AG09309 (cell line): ENCODE measurements at places on chromosomes 4 and X.
A peak's percentile ranks its signal among the peaks of the same experiment; 100 is the strongest.

GRCh38 chr4:14566518-14566917, 435.8 kb upstream of the CPEB2 start:
- no peak for DNase-seq

DNA sequence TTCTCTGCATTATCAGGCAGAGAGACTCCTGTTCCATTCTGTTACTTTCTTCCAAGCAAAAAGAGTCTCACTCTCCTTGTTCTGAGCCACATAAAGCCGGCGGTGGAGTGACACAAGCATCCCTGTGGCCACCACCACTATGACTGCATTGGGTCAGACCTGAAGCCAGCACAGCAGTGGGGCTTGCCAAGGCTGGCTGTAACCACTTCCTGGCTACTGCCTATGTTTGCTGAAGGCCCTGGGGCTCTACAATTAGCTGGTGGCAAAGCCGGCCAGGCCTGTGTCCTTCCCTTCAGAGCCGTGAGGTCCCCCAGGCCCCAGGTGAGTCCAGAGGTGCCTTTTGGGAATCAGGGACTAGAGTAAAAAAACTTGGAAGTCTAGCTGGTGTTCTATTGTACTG, 31.8 kb downstream of the PLAC8 start:
- no peak for DNase-seq

DNA sequence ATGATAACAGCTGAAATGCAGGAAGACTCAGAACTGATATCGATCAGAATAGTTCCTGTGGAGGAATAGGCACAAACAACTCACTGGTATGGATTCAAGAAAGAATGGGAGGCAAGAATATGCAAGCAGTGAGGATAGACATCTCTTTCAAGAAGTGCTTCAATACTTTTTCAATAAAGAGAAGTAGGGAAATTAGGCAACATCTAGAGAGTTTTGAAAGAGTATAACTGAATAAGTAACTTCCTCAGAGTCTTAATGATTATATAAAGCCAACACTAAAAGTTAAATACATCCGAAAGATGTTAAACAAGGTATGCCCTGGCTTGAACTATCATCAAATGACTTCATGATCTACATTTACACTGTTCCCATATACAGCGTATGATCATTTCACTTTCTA, 1443.0 kb downstream of the PCDH7 start:
- DNase-seq, result no peak

GRCh38 chrX:119758731-119759247, 401 bp downstream of the SOWAHD start:
- DNase-seq, result no peak

DNA sequence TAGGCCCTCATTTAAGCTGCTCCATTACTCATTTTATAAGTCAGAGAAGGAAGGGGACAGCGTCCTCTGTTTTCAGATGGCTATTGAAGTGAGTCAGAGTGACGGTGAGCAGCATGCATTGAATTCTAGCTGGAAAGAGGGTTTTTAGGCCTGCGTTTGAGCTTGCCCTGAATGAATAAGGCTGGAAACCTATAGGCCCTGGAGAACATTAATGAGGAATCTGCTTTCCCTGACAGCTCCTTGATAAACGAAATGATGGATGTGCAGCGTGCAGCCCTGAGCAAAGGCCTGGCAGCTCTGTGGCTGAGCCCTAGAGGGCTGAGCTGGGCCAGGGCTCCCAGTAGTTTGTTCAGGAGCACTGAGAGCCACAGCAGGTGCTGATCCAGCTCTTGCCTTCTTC, 33.4 kb downstream of the TBL1X start:
- DNase-seq, result no peak

- peak; percentile 45 for DNase-seq
Measured at GRCh38 chr4:84681486-84682274, 98.8 kb downstream of the CDS1 start.

GRCh38 chrX:154350429-154351182, 23.8 kb downstream of the FLNA start:
- DNase-seq, result no peak

- no peak for DNase-seq
Measured at GRCh38 chrX:78540171-78540570, 119.0 kb downstream of the RTL3 start.

DNA sequence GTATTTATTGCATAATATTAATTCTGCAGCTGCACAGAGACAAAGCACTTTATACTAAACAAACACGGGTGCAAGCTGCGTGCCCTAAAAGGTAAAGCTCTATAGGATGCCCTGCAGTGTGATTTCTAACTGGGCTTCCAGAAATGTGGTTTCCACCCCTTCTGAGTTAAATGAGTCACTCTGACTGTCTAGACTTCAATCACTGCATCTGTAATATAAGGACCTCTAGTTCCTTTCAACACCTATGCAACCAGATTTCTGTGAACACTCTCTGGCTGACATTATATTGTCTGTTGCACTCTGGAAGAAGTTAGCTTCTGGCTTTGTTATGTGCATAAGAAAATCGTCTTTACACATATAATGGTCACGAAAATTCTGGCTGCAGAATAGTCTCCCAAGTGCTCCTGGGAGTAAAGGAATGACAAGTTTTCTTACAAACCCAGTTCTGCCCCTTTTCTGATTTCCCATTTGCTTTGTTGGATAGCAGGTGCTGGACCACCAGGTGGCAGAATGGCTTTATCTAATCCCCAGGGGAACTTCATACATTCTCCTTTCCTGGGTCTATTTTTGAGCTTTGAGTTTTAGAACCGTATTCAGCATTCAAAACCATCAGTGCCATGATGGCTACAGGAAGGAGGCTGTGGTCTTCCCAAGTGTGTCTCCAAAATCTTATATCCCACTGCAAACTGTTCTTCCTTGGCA, 842.2 kb downstream of the STIM2 start:
- no peak for DNase-seq
